NCI-H1930 (cell line): ENCODE measurements at places on chromosomes 7 and 10.

DNA sequence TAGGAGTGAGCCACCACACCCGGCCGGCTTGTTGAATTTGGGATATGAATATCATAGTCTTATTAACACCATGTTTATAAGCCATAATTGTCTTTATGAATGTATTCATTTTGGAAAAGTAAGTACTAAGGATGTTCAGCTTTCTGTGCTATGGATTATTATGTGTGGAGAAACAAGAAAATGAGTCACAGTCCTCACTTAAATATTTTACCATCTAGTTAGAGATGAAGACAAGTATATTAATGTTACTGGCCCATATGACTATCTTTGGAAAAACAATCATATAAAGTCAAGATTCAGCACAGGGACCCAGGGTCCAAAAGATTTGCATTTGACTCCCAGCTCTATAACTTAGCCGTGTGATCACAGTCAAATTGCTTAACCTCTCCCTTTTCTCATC is 9.8 kb upstream of the TOMM7 start:
- DNase-seq = no peak

- DNase-seq = no peak
Measured at GRCh38 chr7:44750424-44750823, 1.8 kb downstream of the ZMIZ2 start.

GRCh38 chr7:40057292-40057691 is 77.1 kb downstream of the MPLKIP start:
- DNase-seq = no peak

GRCh38 chr10:52442576-52442975 is 128.5 kb downstream of the DKK1 start:
- DNase-seq = no peak

DNA sequence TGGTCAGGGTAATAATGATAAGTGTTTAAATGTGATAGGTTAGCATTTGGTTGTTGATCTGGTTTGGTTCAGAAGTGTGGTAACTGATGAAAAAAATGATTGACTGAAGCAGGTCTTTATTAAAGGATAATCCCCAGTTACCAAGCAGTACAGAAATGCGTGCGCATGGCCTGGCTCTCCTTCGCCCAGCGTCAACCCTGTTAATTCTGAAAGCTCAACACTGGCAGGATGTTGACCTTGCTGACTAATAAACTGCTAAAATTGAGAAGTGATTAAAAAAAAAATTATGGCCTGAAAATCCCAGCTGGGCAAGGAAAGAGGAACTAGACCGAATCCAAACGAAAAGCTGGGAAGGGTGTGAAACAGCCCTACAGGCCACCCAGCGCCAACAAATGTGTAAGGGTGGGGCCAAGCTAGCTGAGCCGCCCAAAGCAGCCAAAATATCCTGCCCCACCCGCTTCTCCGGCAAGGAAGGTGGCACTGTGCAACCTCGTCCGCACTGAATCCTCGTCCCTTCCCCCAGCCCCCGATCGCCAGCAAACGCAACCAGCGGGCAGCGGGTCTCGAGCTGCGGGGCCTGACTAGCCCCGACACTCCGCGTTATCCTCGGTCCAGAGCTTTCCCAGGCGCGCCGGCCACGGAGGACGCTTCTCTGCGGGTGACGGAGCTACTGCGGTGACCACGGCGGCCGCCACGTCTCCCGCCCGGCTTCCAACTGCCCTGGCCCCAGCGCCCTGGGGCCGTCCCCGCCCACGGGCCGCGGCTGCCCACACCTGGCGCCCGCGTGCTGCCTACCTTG is 561 bp downstream of the SHTN1 start:
- peak; percentile 3 for DNase-seq

GRCh38 chr10:43674553-43675210 is 26.0 kb upstream of the ZNF32 start:
- no peak for DNase-seq

DNA sequence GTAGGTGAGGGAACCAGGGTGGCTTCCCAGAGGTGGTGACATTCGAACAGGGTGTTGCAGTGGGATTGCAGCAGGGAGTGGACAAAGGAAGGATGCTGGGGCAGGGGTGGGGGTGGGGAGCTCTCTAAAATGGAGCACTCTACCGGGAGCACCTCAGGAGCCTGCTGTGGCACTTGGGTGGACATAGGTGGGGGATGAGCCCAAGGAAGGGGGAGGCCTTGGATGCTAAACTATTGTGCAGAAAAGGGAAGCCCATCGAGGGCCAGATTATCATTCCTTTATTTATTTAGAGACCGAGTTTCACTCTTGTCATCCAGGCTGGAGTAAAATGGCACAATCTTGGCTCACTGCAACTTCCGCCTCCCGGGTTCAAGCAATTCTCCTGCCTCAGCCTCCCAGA is 3.3 kb upstream of the STX1A start:
- DNase-seq = no peak

- no peak for DNase-seq
Measured at GRCh38 chr7:84682543-84682942, 488.0 kb upstream of the SEMA3A start.
